ENCODE measurements at places on chromosomes 2 and 18.

GRCh38 chr2:41727152-41727551 is 320.7 kb upstream of the PKDCC start:
- no peak for DNase-seq

GRCh38 chr2:50385349-50385748 is 646.6 kb downstream of the NRXN1 start:
- no peak for DNase-seq

DNA sequence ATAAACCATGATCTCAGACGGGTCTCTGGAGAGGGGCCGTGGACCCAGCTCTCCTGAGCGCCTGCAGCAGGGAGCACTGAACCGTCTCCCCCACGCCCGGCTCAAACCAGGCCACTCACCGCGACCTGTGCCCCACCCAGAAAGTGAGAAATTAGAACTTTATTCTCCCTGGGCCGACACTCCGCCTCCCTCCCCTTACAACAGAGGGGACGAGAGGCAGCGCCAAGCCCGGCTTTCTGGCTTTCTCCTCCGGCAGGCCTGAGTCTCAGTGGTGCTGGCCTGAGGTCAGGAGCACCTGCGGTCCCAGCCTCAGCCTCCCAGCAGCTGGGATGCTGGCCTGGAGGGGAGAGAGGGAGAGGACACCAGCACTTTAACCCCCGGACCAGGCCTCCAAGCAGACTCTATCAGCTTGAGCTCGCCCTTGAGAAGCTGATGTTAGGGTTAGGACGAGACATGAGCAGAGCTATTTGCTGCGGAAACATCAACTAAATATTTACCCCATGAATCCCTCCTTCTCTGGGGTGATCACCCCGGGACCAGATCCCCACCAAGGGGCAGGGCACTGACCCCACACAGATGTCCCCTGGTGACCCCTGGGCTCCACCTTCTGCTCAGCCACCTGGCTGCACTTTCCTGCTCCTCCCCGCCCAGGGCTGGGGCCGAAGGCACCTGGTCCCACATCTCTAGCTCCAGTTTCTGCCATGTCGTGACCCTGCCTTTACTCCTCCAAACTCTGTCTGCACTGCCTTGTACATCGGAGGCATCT is 856.3 kb upstream of the SALL3 start:
- no peak for DNase-seq

- DNase-seq: no peak
Observed at GRCh38 chr2:224944707-224945547, 97.3 kb downstream of the DOCK10 start.

DNA sequence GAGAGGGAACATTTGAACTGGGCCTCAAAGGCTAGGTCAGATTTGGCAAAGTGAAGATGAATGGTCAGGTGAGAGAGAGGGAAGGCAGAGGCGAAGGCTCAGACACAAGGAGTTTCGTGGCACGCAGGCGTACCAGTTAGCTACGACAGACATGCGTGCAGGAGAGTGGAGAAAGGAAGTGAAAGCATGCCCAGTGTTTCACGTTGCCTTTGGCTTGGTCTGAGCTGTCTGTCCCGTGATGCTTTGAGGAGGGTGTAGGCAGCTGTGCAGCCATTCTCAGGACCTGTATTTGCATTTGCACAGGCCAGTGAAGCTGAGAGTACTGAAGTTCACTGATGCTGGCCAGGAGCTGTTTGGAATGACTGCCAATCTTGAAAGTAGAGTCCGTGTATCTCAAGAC is 69.5 kb downstream of the HNRNPLL start:
- DNase-seq: no peak

- DNase-seq: no peak
Observed at GRCh38 chr2:231683292-231684235, 24.8 kb upstream of the PTMA start.

Measured in iPS DF 19.7 (cell line).